Stimulated activated CD4-positive, alpha-beta T cell treated with anti-CD3 and anti-CD28 coated beads, Interleukin-12 subunit alpha, Interleukin-12 subunit beta, amount 100 ng/mL, for 48 hours (primary cell): ENCODE measurements at places on chromosomes 13 and 19.

- DNase-seq = no peak
Observed at GRCh38 chr19:6274756-6275155, 5.0 kb downstream of the MLLT1 start.

- no peak for DNase-seq
Observed at GRCh38 chr13:108769213-108770070, 140.0 kb downstream of the MYO16 start.

GRCh38 chr13:79548902-79549301 lies 67.9 kb downstream of the NDFIP2 start:
- DNase-seq = no peak

- no peak for DNase-seq
Observed at GRCh38 chr19:39832341-39833083, 1.4 kb downstream of the DYRK1B start.

GRCh38 chr19:56980906-56981305 lies 138.9 kb upstream of the USP29 start:
- no peak for DNase-seq

- DNase-seq = no peak
Observed at GRCh38 chr13:98807774-98808173, 55.3 kb upstream of the SLC15A1 start.

- DNase-seq = no peak
Observed at GRCh38 chr13:76213423-76213904, 577.3 kb downstream of the LMO7 start.

GRCh38 chr19:48619692-48620585 lies 633 bp downstream of the SPHK2 start:
- DNase-seq = no peak

DNA sequence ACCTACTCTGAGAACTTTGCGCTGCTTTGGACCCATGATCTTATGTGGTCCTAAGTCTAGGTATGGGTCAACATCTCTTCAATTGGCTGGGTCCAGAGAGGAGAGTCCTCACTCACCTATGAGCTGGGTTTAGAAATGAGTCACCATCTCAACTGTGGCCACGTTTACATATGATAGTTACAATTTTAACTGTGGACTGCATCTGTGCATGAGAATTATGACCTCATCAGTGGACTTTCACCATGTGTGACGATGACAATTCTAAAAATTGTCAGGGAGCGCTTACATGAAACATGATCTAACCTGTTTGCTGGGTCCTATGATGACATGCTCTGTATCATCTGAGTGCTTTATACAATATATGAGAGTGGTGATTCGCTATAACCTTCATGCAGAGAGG lies 12.7 kb upstream of the ZNF724 start:
- DNase-seq = no peak

- no peak for DNase-seq
Observed at GRCh38 chr13:42532561-42533335, 41.2 kb upstream of the TNFSF11 start.

DNA sequence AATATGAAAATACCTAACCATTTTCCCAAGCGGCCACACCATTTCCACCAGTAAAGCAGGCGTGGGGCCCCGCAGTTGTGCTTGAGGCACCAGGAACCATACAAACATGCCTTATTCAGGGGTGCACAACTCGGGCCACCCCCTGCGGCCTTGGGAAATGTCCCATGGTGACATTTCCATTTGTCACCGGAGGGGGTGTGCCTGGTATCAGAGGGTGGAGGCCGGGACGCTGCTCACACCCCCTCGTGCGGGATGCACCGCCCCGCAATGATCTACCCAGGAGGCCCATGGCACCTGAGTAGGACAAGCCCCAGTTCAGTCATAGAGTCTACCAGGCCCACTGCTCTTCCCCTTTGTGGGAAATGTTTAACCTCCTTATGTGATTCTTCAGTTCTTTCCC lies 218.8 kb downstream of the TEX29 start:
- no peak for DNase-seq

DNA sequence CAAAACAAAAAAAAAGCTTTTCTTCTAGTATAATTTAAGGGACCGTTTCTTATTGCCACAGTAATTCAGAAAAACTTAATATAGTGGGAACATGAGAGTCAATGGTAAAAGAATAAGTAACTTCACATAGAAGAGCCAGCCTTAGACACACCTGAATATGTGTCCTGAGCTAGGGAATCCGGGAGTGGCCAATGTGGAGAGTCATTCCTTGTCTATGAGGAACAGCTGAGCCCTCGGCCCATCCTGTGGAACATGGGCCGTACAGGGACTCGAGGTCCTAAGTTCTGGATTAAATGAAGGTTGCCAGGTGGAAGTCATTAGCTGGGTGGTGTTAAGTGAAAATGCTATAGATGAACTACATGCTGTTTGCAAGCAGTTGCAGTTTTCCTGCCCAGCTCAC lies 32.2 kb downstream of the EFNB2 start:
- no peak for DNase-seq

DNA sequence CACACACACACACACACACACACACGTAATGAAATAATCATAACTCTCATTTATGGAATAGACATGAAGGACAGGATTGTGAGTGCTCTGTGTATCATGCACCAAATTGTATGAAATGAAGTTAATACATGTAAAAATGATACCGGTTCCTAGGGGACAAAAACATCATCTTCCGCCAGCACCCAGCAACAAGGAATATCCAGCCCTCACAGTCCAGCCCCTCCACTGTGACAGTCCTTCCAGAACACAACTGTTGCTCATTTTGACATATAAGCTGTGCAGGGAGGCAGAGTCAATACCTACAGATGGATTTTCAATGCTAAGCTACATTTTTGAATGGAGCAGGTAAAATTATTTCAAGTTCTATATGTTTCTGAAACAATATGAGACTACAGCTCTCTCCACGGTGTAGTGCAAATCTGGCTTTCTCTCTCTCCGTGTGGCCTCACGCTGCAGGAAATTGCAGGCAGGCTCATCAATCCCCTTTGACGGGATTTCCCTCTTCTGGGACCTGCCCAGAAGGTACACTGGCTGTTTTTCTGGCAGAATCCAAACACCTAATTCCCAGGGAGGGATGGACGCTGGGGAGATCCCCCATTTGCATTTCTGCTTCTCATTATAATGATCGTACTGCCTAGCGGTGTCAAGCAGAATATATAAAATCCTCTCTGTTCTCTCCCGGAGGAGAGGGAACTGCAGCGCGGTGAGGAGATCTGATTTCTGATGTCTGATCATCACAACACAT lies 494.0 kb downstream of the LIG4 start:
- no peak for DNase-seq

DNA sequence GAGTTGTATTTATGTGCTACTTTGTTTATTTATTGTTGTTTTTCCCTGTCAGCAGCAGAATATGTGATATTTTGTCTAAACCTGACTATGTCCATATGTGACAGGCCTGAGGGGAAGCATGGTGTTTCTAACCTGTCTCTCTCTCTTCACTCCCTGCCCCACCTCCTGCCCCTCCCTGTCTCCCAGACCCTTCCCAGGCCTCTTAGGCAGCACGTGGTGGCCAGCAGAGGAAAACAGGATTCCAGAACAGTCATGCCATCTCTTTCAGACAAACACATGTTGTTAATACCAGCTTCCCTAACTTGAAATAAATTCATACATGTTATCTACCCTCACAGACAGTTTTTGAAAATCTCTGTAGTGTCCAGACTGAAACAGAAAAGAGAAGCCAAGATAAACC lies 31.0 kb upstream of the ATP11A start:
- DNase-seq = no peak

GRCh38 chr19:7933411-7933810 lies 7.5 kb upstream of the CTXN1 start:
- DNase-seq = no peak

GRCh38 chr13:112481458-112481857 lies 105.3 kb downstream of the SPACA7 start:
- DNase-seq = no peak
